ENCODE measurements at places on chromosomes 4 and X. TPM values are rescaled to one million over a fixed set of nuclear protein-coding genes. Genes with fewer than 3 reads are reported as not detected.

GRCh38 chrX:41184312-41184711, 99.1 kb downstream of the USP9X start:
- DNase-seq: no peak

DNA sequence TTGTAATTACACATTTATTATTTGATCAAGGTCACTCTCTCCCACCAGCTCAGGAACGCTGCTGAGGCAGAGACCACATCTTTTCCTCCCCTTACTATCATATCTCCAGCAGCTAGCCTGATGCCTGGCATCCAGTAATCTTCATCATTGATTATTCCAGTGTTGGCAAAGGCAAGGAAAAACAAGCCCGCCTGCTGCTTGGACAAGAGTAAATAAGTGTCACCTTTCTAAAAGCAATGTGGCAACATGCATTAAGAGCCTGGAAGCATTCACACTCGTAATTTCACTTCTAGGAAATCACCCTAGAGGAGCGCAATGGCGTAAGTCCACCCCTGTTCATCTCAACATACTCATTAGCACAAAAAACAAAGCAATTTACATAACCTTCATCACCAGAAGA, 54.8 kb downstream of the APLN start:
- no peak for DNase-seq

GRCh38 chr4:41888687-41889074, 46.5 kb upstream of the TMEM33 start:
- DNase-seq: no peak

DNA sequence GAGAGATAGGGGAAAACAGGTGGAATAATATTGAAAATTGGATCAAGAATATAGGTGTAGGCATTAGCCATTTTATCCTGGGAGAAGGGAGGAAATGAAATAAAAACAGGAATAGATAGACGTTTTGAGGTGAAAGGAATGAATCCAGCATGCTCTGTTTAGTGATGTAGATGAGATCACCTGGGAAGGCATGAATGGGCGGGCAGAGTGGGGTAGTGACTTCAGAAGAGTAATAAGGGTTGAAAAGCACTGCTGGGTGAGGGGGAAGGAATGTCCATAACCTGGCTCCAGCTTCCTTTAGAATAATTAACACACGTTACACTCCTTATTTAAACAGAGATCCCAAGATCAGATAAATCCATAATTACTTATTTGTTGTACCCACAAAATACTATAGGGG, 191.1 kb upstream of the ANXA3 start:
- DNase-seq: no peak

GRCh38 chr4:110614173-110614963, 8.5 kb downstream of the PITX2 start:
- no peak for DNase-seq

DNA sequence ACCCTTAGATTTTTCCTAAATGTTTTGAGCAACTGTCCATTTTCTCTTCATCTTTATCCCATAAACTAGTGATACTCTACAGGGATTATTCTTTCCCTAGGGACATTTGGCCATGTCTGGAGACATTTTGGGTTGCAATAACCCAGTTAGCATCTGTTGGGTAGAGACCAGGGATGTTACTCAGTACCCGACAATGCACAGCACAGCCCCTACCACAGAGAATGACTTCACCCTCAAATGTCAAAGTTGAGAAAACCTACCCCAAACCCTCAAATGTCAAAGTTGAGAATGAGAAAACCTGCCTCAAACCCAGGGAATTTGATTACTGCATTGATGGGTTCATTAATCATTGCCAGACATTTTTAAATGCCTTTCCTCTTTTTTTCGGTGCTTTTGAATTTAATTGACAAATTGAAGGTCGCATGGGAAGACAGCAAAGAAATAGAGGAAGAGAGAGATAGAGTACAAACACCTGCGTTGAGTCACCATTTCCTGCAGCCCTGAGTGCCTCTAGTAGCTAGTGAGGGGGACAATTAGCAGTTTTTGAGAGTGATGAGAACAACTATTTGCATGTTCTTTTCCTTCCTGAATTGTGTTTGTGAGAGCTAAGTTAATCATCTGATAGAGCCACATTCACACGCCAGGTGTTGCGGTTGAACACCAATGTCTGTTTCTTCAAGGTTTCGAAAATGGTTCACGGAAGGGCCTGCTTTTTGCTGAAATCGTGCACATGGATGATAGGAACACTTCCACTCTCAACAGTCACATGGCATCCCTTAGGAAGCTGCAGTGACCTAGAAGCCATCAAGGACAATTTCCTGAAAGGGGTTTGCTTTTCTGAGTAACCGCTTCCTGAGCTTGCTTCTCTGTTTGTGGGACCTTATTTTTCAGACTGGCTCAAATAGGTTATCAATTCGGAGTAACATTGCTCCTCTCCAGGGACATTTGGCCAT, 203.9 kb upstream of the VCX3A start:
- DNase-seq: no peak

DNA sequence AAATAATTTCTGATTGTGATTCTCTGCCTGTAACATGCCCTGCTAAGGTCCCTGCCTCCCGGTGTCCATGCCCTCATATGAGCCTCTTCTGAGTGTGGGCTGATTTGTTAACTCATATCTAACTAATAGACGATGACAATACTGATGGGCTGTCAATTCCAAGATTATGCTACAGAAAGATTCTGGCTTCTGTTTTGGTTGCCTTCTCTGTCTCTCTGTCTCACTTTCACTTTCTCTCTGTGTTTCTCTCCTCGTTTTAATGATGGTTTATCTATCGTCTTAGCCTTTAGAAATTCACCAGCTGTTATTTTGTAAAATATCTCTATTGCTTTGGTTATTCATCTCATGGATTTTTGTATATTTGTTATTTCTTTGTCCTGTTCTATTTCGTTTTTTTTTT, 312.5 kb upstream of the ANXA10 start:
- DNase-seq: no peak

- DNase-seq: no peak
These were observed 110.4 kb downstream of the AFF1 start for GRCh38 chr4:87045234-87045558.

DNA sequence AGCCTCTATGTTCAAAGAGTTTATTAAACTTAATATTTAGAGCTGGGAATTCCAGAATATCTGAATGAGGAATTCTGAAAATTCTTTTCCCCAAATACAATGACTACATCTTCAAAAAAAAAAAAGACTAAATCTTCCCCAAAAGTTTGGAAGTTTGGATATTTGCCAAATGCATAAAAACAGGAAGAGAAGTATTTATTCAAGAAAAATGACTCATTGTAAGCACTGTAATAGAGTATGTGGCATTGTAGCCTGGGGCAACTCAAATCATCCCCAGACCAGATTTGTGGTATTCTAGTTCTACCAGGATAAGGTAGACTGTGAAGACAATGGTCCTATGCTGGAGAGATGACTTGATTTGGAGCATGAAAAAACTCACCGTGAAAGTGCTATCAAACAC, 78.5 kb upstream of the PDHA2 start:
- no peak for DNase-seq

GRCh38 chr4:53645108-53645507, 53.8 kb upstream of the LNX1 start:
- no peak for DNase-seq

- DNase-seq: no peak
These were observed 16.4 kb downstream of the BANK1 start for GRCh38 chr4:101806914-101807313.

- DNase-seq: no peak
These were observed 2.8 kb upstream of the NKX1-1 start for GRCh38 chr4:1409079-1409478.

DNA sequence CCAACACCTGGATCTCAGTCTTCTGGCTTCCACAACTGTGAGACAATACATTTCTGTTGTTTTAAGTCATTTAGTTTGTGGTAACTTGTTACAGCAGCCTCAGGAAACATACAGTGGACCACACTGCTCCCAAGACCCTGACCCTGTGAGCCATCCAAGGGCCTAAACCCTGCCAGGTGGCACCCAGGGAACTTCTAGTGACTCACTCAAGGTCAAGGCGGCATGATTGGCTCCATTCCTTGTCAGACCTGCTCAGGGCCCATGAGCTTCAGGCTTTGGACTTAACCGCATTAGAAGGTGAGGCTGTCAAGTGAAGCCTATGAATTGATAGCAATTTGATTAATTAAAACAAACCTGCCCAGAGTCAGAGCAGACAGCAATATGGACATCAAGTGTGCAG, 165.7 kb upstream of the MAMLD1 start:
- no peak for DNase-seq

DNA sequence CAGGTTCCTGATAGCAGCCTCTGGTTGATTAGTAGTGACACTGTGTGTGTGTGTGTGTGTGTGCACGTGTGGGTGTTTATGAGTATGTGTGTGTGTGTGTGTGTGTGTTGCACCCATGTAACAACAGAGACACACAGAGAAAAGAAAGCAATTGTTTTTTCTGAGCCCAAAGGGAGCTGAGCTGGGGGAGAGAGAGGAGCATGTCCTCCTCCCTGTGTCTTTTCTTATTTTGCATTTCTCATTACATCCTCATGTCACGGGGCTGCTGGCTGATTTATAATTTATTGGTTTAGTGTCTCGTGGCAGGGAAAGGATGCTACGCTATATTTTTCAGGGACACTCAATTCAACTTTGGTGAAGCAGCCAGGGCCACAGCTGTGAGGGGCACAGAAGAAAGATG, 511.4 kb downstream of the BCOR start:
- DNase-seq: no peak

GRCh38 chrX:133745349-133745748, 240.0 kb downstream of the GPC3 start:
- no peak for DNase-seq

GRCh38 chr4:105483840-105484239, 10.0 kb upstream of the PPA2 start:
- DNase-seq: no peak

DNA sequence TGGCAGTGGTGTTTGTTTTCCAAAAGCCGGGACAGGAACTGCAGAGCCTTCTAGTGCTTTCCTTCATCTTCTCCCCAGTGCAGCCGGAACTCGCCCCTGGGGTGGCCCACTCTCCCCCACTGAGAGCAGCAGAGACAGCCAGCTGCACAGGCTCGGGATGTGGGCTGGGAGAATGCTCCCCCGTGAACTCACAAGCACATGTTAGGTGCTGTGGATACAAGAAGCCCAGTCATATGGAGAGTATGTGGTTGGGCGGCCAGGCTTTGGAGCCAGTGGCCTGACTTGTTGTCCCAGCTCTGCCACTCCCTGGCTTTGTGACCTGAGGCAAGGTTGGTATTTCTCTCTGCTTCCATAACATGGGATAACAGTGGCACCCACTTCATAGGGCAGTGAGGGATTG, 9.4 kb upstream of the KIAA0232 start:
- DNase-seq: no peak

DNA sequence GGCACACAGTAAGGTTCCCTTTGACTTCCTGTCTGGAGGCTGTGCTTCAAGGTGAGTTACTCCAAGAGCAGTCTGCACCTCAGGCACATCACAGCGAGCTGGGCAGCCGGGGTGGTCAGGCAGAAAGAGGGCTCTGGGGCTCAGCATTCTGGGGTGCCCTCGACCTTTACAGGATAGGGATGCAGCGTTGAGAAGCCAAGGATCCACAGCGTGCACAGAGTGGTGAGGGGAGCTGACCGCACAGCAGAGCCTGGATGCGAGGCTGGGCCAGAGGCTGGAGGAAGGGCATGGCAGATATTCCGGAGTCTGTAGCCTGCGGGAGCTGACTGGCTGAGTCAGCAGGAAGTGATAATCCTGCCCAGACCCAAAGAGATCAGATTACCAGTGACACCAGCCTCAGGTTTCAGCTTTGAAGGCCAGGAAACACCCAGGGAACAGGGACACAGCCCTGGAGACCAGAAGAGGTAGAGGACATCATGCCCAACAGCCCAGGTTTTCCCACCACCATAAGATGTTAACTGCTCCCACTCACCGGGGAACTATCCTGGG, 38.4 kb upstream of the PDLIM3 start:
- DNase-seq: no peak

DNA sequence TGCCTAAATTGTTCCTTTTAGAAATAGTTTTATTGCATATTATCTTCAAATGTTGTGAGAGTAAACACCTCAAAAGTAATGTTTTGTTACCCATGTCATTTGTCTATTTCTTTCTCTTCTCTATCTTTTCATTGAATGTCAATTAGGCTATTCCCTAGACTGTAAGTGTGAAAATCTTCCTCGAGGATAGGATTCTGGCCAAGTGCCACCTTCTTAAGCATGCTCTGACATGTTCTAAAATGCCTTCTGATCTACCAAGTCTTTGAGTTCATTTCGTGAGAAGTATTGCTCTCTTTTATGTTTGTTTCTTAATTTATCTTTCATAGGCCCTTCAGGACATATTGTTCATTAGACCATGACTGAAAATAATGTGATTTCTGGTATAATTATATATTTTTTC, 44.1 kb upstream of the TLL1 start:
- no peak for DNase-seq

DNA sequence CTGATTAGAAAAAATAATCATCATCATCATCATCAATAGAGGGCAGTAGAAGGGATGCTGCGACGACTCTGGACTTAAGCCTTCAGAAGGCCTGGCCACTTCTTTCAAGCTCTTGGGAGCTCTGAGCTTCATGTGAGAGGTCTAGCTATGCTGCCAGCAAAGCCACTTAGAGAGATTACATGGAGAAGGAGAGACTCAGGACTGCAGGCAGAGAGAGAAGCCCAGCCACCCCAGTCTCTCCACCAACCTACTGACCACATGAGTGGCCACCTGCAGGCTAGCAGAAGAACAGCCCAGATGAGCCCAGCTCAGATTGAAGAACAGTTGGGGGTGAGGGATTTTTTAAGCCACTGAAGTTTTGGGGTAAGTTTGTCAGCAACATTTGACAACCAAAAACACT, 17.1 kb upstream of the TMEM150C start:
- DNase-seq: no peak

DNA sequence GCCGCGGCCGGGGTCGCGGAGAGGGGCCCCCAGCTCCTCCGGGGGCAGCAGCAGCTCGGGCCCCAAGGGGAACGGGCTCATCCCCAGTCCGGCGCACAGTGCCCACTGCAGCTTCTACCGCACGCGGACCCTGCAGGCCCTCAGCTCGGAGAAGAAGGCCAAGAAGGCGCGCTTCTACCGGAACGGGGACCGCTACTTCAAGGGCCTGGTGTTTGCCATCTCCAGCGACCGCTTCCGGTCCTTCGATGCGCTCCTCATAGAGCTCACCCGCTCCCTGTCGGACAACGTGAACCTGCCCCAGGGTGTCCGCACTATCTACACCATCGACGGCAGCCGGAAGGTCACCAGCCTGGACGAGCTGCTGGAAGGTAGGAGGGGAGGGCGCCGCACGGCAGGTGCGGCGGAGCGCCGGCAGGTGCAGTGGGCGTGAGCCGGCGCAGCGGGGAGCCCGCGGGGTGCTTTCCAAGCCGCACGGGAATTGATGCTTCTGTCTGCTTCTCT, 886 bp downstream of the DCLK2 start:
- DNase-seq: no peak

GRCh38 chr4:174210952-174211490, 72.4 kb downstream of the FBXO8 start:
- no peak for DNase-seq

- no peak for DNase-seq
These were observed 17.5 kb downstream of the ANXA5 start for GRCh38 chr4:121679267-121679666.

NPY5R gene
- not detected for polyA plus RNA-seq

LUZP4 gene
- polyA plus RNA-seq: not detected

ABCG2 gene
- 2.5 TPM for polyA plus RNA-seq

GPAT3 gene
- 2.1 TPM for polyA plus RNA-seq

TBX22 gene
- not detected for polyA plus RNA-seq

Measured in immature natural killer cell (primary cell).